ENCODE measurements at places on chromosomes 1 and 21. TPM values are rescaled to one million over a fixed set of nuclear protein-coding genes. Genes with fewer than 3 reads are reported as not detected.

Gene TFF3
- 4,796 TPM for total RNA-seq

- no peak for DNase-seq
These were observed 132.4 kb downstream of the SLC45A1 start for GRCh38 chr1:8450312-8450711.

DNA sequence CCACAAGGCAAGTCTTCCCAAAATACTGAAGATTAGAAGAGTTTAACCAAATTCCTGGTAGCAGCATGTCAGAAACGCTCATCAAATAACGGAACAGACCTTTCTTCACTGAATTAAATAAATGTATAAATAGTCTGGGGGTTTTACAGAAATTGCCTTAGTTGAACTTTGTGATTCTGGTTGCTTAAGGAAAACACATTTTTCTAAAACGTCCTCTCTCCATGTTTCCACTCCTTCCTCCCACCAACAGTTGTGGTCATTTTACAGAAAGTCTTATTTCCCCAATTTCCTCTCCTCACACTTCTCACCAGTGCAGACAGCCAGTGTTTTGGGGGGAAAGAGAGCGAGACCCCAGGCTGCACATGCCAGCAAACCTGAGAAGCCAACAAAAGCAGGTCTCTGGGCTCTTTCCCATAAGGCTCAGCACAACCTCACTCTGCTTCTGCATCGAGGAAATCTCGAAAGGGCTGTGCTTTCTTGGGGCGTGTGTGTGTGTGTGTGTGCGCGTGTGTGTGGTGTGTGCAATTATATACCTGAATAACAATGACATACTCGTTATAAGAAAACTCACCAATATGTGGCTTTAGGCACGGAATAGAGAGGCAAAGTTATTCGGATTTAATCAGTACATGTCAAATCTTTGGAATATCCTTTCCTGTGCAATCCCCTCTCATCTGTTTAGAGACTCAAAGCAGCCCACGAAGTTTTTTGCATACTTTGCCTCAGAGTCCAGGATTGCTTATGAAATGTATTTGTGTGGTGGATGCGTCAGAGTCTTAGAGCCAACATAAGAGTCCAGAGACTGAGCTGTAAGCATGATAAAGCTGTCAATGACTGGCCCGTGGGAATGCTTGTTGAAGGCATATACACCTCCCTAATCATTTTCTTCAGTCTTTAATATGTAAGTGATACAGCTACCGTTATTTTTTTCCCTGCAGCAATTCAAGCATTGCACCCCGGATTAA, 2.0 kb downstream of the KCNJ15 start:
- no peak for DNase-seq

- DNase-seq = no peak
These were observed 24.0 kb upstream of the LIN9 start for GRCh38 chr1:226332947-226333346.

Gene KDF1
- total RNA-seq = 25.6 TPM

GRCh38 chr1:28886731-28887418, 27.5 kb upstream of the EPB41 start:
- peak; percentile 90 for DNase-seq

DNA sequence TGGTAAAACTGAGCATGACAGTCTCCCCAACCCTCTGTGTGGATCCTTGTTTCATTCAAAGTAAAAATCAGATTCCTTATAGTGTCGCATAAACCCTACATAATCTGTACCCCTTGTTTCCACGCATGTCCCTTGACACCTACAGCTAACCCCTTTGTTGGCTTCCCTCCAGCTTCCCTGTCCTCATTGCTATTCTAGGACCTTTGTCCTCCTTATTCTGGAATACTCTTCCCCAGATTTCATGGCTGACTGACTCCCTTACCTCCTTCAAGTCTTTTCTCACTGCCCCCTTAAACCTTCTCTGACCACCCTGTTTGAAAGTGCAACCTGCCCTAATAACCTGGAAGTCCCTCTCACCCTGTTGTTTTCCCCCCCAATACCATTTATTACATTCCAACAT, 4.0 kb downstream of the RNF11 start:
- peak; percentile 50 for DNase-seq

GRCh38 chr1:19534281-19534680, 48.9 kb upstream of the CAPZB start:
- DNase-seq = no peak

Gene REN
- total RNA-seq = 0.18 TPM

All from left colon (tissue), 2 donors.